Fibroblast of the aortic adventitia (primary cell): ENCODE measurements at places on chromosomes 6 and 20. TPM values are rescaled to one million over a fixed set of nuclear protein-coding genes. Genes with fewer than 3 reads are reported as not detected.

- DNase-seq: no peak
Measured at GRCh38 chr6:3291346-3291745, 32.6 kb downstream of the PSMG4 start.

DNA sequence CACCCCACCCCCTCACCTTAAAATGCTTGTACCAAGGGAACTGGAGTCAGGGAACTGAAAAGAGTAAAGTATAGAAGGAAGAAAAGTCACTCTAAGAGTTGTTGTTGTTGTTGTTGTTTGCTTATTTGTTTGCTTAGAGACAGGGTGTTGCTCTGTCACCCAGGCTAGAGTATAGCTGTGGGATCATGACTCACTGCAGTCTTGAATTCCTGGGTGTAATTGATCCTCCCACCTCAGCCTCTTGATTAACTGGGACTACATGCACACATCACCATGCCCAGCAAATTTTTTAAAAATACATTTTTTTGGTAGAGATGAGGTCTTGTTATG lies 681.6 kb upstream of the GJE1 start:
- DNase-seq: no peak

GRCh38 chr20:25090492-25091429 lies 8.8 kb upstream of the VSX1 start:
- DNase-seq: no peak

DNA sequence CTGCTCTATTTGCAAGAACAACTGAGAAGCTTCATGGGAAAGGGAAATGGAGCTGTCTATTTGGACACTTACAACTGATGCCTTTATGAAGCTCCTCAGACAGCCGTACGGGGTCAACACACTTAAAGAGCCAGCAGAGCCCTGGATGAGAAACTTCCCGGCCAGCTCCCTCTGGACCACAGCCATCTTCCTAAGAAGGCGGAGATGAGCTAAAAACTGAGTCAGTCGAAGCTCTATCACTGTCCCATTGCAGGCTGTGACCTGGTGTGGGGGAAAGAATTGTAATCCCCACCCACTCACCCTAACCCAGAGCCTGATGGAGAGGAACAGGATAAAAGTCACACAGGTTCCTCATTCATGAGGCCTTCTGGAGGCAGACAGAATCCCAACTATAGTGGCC lies 360.4 kb upstream of the JARID2 start:
- DNase-seq: peak; percentile 25

- no peak for DNase-seq
Measured at GRCh38 chr6:97120511-97120910, 162.5 kb downstream of the MMS22L start.

DNA sequence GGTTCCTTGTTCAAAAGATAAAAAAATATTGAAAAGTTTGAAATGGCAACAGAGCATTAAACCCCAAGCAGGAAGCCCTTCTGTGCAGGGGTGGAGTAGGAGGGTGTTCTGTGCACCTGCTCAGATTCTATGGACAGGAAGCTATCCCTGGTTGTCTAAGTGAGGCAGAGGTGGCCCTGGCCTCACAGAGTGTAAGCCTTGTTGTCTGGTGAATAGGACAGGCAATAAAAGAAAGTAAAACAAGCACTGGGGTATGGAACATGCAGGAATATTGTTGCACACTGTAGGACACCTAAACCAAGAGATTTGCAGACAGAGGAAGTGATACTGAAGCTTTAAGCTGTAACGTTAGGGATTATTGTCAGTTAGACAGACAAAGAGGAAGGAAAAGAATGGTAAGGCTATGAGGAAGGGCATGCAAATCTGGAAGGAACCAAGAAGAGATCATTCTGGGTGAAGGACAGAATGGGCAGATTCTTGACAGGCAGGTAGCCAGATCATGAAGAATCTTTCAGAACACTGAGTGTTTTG lies 66.8 kb downstream of the TBC1D7 start:
- no peak for DNase-seq

GRCh38 chr6:96576221-96576620 lies 13.3 kb downstream of the FHL5 start:
- no peak for DNase-seq

DNA sequence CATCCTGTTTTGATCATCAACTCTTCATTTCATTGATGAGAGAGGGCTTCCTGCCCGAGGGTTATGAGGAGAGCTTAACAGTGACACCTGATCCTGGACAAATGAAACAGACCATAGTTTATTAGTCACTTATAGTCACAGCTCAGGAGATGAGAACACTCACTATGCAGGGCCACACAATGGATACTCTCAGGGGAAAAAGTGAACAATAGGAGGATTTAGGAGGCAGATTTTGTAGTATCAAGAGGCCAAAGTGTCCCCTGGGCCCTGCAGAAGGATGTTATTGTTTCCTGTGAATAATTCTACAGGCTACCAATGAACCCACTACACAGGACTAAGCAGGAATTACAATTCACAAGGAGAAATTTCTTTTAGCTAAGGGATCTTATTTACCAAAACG lies 772.8 kb upstream of the MAN1A1 start:
- DNase-seq: no peak

GRCh38 chr6:144413418-144413817 lies 128.3 kb downstream of the UTRN start:
- DNase-seq: peak; percentile 30

GRCh38 chr6:31394381-31394780 lies 9.0 kb upstream of the MICA start:
- no peak for DNase-seq

DNA sequence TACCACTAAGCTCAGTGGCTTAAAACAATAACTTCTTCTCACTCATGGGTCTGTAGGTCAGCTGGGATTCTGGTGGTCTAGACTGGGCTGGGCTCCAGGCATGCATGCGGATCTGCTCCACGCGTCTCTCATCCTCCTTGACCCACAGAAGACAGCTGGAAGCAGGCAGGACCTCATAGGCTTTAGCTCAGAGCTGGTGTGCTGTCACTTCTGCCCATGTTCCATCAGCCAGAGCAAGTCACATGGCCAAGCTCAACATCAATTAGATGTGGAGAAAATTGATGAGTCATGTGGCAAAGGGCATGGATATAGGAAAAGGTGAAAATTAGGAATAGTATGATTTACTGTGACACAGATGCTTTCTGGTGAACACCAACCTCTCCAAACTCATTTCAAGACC lies 57.4 kb upstream of the PSMF1 start:
- no peak for DNase-seq

- no peak for DNase-seq
Measured at GRCh38 chr20:57753332-57754164, 43.7 kb upstream of the PMEPA1 start.

DNA sequence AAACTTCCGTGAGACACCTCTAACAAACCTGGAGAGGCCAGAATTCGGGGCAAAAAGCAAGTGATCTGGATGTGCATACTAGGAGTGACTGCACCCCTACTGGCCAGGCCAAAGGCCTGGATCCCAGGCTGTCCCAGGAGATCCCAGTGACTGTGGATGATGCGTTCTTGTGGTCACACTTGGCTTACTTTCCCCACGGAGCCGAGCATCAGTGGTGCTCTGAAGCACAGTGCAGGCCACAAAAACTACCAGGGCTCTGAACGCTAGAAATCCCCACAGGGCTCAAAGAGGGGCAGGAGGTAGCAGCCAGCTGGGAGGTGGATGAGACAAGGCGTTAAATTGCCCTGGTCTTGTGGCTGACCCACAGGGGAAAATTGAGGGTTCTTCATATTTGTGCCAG lies 7.1 kb downstream of the TRIM26 start:
- peak; percentile 16 for DNase-seq

DNA sequence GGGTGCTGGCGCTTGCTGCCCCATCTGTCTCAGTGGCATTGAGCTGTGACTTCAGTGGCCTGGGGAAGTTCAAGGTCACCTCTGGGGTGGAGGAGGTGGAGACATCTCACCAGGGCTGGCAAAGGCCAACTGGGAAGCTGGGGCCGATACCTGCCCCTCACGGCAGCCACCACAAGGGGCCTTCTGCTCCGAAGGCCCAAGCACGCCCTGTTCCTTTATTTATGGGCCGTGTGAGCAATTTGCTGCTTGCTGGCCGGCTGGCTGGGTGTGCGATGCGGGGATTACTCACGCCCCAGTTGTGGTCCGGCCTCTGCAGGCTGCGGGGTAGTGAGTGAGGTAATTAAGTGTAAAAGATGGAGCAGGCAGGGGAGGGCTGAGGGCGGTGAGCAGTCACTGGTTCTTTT lies 13.2 kb upstream of the SCRT2 start:
- DNase-seq: no peak

DNA sequence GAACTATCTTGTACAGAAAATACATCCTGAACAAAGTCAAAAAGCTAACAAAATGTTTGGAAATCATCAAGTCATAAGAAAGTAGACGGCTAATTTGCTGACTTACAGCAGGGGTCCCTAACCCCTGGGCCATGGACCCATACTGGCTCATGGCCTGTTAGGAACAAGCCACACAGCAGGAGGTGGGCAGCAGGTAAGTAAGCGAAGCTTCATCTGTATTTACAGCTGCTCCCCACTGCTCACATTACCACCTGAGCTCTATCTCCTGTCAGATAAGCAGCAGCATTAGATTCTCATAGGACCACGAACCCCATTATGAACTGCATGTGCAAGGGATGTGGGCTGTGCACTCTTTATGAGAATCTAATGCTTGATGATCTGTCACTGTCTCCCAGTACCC lies 115.5 kb downstream of the CDK19 start:
- no peak for DNase-seq

- no peak for DNase-seq
Measured at GRCh38 chr6:423055-423798, 31.7 kb downstream of the IRF4 start.

DNA sequence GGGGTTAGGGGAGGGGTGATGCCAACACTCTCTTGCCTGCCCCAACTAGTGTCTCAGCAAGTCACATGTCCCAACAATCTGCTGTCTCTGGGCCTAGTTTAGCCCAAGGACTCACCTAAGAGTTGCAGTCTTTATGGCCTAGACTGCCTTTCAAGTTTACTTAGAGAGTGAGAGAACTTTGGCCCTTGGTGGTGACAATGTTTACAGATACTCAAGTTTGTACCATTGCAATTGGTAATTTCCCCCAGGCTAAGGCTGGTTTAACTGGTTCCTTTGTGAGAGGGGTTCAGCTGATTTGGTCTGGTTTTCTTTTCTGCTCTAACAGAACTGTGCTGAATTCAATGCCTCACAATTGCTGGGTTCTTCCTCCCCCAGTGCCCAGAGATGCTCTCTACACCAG lies 1279.9 kb upstream of the EYS start:
- no peak for DNase-seq

GRCh38 chr6:150409576-150410066 lies 40.8 kb downstream of the IYD start:
- no peak for DNase-seq

GRCh38 chr6:80454661-80455365 lies 348.3 kb downstream of the BCKDHB start:
- DNase-seq: peak; percentile 51

DNA sequence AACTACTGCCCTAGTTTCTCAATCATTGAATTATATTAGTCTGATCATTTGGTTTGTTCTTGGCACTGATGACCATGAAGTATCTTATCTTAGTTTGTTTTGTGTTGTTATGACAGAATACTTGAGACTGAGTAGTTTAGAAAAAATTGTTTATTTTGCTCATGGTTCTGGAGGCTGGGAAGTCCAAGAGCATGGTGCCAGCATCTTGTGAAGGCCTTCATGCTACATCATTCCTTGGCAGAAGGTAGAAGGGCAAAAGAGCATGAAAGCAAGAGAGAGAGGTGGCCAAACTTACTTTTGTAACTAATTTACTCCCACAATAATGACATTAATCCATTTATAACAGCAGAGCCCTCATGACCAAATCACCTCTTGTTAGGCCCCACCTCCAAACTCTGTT lies 40.1 kb upstream of the ANKEF1 start:
- DNase-seq: no peak

DNA sequence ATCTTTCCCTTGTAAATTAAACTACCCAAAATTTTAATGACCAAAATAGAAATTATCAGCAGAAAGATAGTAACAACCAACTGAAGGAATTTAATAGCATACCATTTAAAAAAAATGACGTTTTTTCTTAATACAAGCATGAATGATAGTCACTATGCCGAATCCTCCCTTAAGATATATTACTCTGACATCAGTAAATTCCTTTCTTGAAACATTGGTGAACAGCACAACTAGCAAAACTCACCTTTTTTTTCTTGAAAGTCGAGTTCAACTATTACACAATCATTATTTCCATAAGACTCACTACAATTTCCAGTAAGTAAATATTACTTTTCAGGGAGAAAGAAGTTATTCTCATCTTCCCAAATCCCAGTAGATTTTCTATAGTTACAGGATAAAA lies 433.2 kb downstream of the GRIK2 start:
- peak; percentile 53 for DNase-seq

ADGRF5 gene
- total RNA-seq: under 0.01 and 15.9 TPM in 2 replicates

TCF15 gene
- not detected in 2 replicates for total RNA-seq

MEP1A gene
- not detected in 2 replicates for total RNA-seq

C6orf58 gene
- total RNA-seq: not detected in 2 replicates

FOXC1 gene
- 4.4 and 15.7 TPM in 2 replicates for total RNA-seq

SAMD3 gene
- total RNA-seq: 9.1 and 33.9 TPM in 2 replicates

TTI1 gene
- total RNA-seq: 4.3 and 26.0 TPM in 2 replicates

TRAM2 gene
- 82.1 and 128 TPM in 2 replicates for total RNA-seq

ANKRD66 gene
- not detected in 2 replicates for total RNA-seq

BPIFA1 gene
- not detected in 2 replicates for total RNA-seq

CASS4 gene
- 0.09 and 0.49 TPM in 2 replicates for total RNA-seq

MYBL2 gene
- 1.6 and 17.8 TPM in 2 replicates for total RNA-seq

WFDC10B gene
- not detected in 2 replicates for total RNA-seq
